Stimulated activated CD4-positive, alpha-beta T cell treated with anti-CD3 and anti-CD28 coated beads, Interleukin-15, amount 100 ng/mL, for 1 hour (primary cell): ENCODE measurements at places on chromosomes 7 and 10.

- no peak for DNase-seq
These were observed 118.7 kb upstream of the PTN start for GRCh38 chr7:137462074-137462715.

- DNase-seq = no peak
These were observed 1461.4 kb downstream of the GATA3 start for GRCh38 chr10:9515922-9516321.

DNA sequence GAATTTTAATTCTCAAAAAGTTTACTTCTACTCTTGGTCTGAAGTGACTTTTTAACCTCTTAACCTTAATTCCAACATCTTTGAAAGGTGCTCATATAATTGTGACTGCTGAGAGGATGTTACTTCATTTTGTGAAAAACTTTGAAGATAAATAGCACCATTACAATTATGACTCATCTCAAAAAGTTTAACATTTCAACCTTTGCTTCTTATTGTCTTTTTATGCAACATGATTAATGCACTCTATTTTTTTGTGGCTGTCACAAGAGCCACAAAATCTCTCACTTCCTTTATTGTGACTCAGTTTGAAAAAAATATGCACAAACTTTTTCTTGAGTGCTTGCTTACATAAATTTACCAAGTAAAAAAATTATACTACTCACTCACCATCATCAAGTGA is 383.1 kb downstream of the LRRTM3 start:
- no peak for DNase-seq

DNA sequence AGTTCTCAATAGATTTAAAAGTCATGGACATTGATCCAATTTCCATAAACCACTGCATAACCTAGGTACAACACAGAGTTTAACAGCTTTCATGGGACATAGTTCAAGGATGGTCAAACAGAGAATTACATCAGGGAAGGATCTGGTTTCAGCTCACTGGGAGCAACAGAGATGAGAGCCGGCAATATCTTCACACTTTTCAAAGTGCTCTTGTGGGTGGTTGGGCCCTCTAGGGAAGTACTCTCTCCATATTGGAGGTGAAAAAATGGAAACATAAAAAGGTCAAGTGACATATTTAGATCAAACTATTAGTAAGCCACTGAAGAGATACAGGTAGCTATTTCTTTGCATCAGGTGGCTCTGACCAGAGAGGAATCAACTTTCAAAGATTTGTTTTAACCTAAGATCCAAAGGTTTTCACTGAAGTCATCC is 61.8 kb upstream of the LRRN3 start:
- no peak for DNase-seq

DNA sequence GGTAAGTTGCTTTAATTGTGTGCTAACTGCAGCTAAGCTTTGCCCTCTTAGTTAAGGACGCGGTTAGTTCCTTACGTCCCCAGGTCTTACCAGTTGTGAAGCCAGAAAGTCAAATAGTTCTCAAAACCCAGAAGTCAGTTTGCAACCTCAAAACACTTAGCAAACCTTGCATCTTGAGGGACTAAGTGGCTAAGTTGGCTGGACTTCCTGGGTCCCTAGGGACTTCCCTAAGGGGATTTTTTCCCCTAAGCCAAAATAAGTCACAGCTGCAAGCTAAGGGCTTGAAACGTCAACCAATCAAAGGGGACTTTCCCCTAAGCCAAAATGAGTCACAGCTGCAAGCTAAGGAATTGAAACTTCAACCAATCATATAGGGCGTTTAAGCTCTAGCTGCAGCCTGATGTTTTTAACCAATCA is 36.2 kb upstream of the HECW1 start:
- DNase-seq = no peak

- no peak for DNase-seq
These were observed 28.4 kb upstream of the CDK13 start for GRCh38 chr7:39921506-39922175.

GRCh38 chr10:107280293-107280692 is 115.8 kb upstream of the SORCS1 start:
- no peak for DNase-seq

- no peak for DNase-seq
These were observed 211.7 kb upstream of the HABP2 start for GRCh38 chr10:113341138-113341537.
